ENCODE measurements at places on chromosomes 4 and X.
A peak's percentile ranks its signal among the peaks of the same experiment; 100 is the strongest.

DNA sequence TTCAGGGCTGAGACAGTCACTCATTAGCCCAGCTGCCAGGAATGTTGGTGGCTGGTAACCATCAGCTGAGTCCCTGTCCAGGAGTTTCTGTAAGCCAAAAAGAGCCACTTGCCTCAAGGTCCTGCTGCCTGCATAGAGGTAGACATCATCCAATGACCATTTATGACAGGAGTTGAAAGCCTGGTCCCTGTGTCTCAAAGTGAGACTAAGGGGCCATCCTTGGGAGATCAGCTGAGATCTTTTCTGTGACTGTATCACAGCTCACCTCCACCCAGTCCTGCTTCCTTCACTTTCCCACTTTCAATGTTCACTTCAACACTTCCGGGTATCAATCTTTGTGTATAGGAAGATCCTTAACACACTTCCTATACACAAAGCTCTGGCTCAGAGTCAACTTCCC is 28.4 kb upstream of the MAOA start:
- no peak for DNase-seq

DNA sequence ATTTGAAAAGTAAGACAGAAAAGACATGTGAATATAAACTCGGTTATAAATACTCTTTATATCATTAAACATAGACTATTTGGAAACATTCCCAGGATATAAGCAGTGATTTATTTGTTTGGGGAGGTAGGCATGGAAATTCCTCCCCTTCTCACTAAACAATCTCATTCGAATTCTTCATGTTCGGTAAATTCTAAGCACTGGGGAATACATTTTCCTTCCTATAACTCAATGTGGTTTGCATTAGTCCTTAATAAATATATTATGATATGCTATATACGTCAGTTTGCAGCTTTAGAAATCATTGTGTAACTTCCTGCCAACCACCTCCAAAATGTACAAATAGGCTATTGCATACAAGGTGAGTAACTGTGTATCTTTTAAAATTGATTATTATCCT is 99.6 kb downstream of the UGT8 start:
- no peak for DNase-seq

- DNase-seq = no peak
These were observed 2.8 kb upstream of the LIN54 start for GRCh38 chr4:83013420-83013867.

- no peak for DNase-seq
These were observed 504.6 kb downstream of the KCTD8 start for GRCh38 chr4:43943998-43944397.

DNA sequence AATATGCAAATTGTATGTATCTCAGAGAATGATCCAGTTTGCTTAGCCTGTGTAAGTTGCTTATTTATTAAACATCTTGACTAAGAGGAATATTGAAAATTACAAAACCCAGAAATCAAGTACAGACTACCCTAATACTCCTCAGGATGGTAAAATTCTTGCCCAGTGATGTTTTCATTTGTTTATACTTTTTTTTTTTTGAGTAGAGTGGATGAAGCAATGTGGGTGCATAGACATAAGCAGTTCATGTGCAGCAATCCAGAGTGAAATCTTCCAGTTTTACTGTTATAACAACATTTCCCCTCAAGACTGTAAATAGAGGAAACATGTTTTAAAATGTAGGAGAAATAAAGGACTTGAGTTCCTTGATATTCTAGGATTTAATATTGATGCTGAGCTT is 4.7 kb downstream of the GLRB start:
- no peak for DNase-seq

GRCh38 chr4:139641218-139641617 is 24.4 kb upstream of the MGST2 start:
- DNase-seq = no peak

DNA sequence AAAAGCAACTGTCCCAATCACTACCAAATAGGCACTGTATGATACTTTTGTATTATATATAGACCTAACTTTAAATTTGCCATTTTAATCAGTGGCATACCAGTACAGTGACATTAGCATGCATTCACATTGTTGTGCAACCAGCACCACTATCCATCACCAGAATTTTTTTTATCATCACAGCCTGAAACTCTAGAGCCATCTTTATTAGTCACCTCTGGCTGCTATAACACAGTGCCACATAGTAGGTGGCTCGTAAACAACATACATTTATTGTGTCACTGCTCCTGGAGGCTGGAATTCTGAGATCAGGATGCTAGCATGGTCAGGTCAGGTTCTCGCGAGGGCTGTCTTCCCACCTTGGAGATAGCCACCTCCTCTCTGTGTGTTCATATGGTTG is 188.4 kb upstream of the GALNT7 start:
- no peak for DNase-seq

GRCh38 chr4:109945056-109945455 is 32.4 kb downstream of the EGF start:
- peak; percentile 19 for DNase-seq

DNA sequence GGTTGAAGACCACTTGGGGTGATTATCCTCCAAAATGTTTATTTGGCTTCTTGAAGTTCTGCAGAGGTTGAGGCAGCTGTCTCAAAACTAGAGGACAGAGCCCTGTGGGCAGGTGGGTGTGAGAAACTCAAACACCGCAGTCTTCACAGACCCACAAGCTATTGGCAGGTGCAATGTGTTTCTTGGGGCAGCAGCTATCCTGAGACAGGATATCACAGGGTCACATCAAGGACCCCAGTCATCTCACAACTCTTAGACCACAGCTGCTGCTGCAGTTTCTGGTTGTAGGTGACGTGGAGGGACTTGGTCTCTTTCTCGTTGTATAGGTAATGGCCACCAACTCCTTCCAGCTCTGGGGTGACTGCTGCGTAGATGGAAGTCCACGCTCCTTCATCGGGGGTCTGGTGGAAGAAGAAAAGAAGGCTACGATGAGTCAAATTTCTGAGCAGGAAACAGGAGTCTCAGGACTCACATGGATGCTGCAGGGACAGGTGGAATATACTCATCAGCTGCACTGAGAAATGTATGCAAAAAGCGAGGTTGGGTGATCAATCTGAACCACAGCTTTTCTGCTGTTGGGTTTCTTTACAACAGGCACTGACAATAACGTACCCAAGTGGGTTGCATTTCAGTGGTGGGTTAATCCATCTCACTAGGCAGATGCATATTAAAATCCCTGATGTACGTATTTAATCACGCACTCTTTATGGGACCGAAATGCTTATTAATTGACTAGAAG is 279.8 kb downstream of the DHRSX start:
- DNase-seq = no peak

DNA sequence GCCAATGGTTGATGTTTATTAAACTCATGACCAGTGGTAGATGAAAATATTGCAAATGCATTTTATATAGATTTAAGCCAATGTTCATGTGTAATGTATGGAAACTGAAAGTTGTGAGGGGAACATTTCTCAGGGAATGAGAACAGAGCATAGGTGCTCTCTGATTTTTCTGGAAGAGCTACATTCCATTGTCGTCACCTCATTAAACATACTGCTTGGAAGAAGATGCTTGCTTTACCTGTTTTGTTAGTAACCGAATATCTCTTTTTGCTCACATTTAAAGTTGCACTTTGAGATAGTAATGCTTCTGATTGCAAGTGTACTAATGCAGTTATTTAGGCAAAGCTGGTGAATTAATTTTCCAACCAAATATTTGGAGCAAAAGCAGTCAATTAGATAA is 93.8 kb upstream of the CLCN4 start:
- DNase-seq = no peak

DNA sequence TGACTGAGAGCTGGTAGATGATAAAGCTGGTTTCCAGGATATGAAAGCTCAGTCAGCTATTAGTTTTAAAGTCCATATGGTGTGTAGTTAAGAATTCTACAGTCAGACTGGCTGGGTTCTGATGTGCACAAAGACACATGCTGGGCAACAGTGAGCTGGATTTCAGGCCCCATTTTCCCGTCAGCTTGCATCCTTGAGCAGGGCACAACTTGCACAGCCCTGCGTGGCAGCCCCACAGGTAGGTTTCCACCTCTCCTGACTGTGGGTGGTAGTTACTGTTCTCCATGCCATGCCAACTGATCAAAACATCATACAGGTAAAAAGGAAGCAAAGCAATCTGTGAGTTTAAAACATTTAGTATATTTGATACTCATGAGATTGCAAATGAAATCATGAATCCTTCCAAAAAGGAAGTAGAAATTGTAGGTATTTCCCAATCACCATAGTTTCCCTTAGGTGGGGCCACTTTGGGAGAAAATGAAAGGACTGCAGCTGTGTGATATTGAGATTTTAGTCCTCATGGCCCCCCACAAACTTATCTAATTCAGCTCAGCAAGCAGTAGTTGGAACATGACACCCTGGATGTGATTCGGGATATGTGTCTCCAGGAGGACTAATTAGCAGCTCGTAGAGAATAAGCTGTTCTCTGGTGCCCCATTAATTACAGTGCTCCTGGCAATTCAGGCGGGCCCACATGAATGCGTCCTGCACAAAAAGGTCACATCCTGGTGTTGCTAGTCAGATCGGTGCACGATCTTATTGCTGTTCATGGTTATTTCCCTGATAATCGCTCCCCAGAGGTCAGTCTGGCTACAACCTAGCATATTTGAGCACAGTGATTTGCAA is 42.4 kb upstream of the NOCT start:
- DNase-seq = no peak

DNA sequence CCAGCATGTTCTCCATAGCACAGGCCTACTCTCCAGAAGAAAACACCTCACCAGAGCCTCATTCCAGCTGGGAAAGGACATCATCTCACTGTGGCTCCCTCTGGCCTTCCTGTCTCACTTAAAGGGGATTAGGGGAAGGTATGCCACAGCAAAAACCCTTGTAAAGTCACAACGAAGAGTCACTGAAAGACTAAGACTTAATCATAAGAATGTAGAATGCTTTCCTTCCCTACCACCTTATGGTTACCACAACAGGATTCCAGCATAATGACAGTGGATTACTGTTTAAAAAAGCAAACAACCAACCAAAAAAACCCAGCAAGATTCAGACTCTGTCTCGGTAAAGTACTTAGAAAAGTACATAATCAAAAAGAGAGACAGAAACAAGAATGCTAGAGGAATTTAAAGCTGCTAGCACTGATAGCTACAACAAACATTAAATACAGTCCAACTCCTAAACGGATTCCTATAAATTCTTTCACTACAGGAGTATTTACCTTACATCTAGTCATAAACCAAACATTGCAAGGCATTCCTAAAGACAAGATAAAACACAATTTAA is 75.1 kb downstream of the BANK1 start:
- no peak for DNase-seq

DNA sequence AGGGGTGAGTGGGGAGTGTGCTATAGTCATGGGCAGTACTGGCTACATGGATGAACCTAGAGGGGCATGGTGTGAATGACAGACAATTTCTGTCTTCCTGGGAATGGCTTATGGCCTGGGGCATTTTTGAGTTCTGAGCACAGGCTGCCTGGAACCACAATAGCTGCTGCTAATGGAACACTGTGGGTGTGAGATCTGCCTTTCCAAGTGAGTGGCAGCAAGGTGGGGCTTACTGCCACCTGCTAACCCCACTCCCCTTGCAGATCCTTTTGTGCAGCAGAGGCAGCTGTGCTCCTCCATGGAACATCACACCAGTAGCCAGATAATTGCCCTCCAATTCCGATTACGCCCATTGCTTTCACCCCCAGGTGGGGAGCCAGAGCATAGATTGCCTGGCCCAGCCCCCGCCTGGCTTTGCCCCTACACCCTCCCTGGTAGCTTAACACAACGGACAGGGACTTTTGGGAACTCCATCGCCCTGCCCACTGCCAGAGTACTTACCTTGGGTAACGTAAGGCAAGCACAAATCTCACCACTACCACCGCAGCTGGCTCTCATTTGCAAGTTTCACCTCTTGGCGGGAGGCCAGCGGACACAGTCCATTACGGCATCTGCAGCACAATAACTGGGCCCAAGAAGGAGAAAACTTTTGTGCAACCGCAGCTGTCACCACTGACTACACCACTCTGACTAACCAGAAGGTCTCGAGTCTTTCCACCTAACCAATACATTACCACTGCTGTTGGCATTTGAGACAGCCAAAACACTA is 421.2 kb upstream of the NWD2 start:
- no peak for DNase-seq

- no peak for DNase-seq
These were observed 54.8 kb upstream of the SRD5A3 start for GRCh38 chr4:55291227-55291640.

DNA sequence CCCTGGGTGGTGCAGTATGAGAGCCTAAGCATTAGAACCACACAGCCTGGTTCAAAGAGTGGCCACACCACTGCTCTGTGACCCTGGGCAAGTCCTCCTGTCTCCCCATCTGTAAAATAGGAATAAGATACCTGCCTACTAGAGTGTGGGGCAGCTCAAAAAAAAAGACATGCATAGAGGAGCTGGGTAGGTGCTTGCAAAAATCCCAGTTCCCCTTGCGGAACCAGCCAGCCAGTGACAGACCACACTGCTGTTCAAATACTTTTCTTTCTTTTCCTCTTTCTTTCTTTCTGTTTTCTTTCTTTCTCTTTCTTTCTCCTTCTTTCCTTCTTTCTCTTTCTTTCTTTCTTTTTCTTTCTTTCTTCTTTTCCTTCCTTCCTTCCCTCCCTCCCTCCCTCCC is 63.0 kb upstream of the TRIM2 start:
- no peak for DNase-seq

DNA sequence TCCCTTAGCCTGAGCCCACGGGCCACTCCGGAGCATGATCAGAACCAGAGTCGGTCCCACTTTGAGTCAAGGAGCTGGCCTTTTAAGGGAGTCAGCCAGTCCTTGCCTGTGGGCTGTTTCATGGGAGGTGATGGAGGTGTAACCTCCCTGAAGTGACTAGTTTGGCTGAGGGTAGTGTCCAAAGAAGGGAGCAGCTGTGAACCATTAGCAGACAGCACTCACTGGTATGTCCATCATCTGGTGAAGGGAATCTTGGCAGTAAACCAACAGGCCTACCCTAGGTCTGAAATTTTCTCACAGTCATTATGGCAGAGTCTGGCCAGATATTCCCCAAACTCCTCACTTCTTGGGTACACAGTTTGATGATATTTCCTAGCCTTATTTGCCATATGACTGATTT is 12.3 kb upstream of the REPS2 start:
- DNase-seq = no peak
